Fibroblast of villous mesenchyme (primary cell): ENCODE measurements at places on chromosomes 1 and 21. TPM values are rescaled to one million over a fixed set of nuclear protein-coding genes. Genes with fewer than 3 reads are reported as not detected.
A peak's percentile ranks its signal among the peaks of the same experiment; 100 is the strongest.

DNA sequence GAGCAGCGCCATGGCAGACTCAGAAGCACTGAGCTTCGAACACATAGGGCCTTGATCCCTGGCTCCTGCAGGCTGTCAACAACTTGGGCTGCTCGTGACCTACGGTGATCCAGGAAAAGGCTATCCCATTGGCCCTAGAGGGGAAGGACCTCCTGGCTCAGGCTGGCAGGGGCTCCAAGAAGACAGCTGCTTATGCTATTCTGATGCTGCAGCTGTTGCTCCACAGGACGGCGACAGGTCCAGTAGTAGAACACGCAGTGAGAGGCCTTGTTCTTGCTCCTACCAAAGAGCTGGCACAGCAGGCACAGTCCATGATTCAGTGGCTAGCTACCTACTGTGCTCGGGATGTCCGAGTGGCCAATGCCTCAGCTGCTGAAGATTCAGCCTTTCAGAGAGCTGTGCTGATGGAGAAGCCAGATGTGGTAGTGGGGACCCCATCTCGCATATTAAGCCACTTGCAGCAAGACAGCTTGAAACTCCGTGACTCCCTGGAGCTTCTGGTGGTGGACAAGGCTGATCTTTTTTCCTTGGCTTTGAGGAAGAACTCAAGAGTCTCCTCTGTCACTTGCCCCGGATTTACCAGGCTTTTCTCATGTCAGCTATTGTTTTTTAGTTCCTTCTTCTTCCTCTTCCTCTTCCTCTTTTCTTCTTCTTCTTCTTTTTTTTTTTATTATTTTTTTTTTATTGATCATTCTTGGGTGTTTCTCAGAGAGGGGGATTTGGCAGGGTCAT, 18.9 kb downstream of the ITLN2 start:
- no peak for DNase-seq

- DNase-seq, result no peak
These were observed 876.1 kb upstream of the B3GALT2 start for GRCh38 chr1:194062526-194062925.

Gene OR2M5
- total RNA-seq, result not detected in 2 replicates

- DNase-seq, result no peak
These were observed 4.5 kb downstream of the COPA start for GRCh38 chr1:160338580-160338979.

Gene FAM89A
- total RNA-seq, result 7.7 and 22.5 TPM in 2 replicates

DNA sequence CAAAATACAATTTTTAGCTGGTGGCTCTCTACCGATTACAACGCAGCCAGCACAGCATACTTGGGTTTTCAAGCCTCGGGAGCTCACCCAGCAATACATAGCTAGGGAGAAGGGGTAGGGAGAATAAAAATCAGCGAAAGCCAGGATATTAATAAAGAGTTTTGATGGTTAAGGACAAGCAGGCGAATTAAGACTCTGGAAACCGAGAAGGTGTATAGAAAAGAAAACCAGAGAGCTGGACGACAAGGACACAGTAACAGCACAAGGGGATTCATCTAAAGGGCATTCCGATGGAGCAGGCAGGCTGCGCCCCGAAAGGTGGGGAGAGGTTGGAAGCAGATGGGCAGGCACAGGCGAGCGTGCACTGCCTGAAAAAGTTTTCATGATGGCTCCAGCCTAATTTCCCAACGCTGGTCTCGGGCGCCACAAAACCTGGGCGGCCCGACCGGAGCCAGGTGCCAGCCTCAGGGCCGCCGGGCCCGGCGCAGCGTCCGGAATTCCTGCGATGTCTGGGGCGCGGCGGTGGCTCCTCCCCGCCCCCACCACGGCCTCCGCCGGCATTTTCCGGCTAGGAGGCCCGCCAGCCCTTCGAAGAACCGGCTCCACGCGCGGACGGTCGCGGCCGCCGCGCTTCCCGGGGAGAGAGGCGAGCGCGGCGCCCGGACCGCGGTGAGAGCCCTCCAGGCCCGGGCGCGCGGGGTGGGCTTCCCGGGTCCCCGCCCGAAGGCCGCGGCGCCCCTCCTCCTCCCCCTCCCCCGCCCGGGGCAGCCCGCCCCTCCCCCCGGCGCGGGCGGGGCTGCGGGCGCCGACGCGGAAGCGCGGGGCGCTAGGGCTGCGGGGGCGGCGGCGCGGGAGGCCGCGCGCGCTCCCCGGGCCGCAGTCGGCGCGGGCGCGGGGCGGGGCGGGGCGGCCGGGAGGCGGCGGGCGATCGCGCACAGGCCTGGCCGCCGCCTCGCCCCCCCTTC, 774 bp upstream of the DYRK1A start:
- peak; percentile 63 for DNase-seq

DNA sequence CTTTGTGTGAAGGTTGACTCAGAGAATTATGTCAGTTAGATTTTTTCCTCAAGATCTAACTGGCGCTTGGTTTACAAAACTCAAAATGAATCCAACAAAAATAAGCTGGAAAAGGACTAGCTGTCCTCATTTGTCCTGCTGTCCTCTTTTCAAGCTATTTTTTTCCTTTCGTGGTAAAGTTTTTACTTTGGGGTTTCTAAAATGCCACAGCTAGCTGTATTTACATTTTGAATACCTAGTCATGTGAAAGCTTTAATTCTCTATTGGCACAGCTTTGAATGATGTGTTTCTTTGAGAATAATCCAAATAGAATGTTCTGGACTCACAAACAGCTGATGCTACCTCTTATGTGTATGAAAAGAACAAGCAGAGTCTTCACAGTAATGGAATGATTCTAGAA, 673.6 kb upstream of the NR5A2 start:
- DNase-seq, result no peak

Gene OR6K3
- total RNA-seq, result not detected in 2 replicates

DNA sequence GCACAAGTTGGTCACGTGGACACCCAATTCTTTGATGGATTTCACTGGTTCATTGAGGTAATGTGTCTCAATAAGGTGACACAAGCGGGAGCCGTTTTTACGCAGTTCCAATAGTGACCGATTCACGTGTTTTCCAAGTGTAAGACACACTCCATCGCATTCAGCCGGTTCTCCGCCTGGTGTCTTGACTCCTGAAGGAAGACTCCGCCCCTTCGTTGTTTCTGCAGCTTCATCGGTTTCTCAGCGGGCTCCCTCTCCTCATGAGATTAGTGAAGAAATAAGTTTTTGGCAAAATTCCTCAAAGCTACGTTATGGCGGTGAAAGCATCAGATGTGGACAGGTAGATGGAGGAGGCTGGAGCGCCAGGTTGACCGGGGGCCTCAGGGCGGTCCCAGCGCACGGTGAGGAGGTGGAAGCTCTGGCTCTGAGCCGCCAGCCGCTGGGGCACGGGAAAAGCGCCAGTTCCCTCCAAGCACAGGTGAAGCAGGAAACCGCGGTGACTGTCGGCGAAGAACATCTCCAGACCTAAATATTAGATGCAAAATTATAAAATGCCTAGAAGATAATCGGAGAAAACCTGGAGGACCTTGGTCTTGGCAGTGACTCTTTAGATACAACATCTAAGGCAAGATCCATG, 21.0 kb downstream of the CD2 start:
- DNase-seq, result no peak

Gene LCE1A
- total RNA-seq, result not detected in 2 replicates

DNA sequence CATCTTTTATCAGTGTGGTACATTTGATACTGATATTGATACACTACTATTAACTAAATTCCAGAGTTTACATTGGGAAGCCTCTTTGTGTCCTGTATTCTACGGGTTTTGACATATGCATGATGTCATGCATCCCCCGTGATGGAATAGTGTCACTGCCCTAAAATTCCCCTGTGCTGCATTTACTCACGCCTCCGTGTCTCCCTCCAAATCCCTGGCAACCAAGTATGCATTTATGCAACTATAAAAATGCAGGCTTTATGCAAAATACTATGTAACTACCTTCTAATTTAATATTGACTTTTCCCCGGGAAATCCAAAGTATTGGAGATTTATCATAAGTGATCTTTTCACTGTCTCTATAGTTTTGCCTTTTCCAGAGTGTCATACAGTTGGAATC, 453.7 kb upstream of the RUNX1 start:
- DNase-seq, result no peak

Gene C1QB
- not detected in 2 replicates for total RNA-seq

DNA sequence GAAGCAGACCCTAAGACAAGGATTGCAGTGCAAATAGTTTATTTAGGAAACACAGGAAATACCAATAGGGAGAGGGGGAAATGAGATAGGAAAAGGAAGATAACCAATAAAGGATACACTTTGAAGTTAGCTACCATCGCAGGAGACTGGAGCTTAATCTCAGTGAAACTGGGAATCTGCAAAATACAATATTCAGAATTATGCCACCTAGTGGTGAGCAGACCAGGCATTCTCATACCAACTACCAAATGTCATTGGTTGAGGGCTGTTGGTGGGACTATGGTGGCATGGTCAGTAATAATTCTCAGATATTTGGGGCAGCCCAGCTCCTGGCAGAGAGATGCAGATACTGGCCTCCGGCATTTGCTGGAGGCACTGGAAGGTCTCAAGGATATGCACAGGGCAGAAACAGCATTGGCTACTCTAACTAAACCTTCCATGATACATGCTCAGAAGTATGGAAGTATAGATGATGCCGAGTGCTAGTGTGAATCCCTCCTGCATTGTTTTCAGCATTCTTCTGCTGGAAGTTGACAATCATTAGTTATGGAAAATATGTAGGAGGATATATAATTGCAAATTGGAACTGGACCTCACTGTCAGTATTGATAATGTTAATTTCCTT, 11.8 kb upstream of the ZFP69B start:
- DNase-seq, result peak; percentile 30

Gene DMBX1
- total RNA-seq, result not detected in 2 replicates

DNA sequence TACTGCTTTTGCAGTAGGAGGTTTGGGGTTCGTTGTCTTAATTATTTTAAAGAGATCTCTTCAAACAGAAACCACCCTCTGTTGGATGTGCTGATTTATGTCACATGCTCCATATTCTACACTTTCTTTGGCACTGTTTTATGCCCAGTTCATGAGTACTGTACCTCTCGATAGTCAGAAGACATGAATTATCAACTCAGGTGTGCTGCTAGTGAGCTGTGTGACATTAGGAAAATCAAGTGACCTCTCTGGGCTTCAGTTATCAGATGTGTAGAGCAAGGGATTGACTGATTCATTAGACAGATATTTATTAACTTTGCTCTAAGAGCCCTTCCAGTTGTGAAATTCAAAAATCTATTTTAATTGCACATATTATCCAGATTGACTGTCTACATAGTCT, 2.1 kb upstream of the AHCTF1 start:
- DNase-seq, result no peak

Gene SPATA17
- under 0.01 and 0.86 TPM in 2 replicates for total RNA-seq

DNA sequence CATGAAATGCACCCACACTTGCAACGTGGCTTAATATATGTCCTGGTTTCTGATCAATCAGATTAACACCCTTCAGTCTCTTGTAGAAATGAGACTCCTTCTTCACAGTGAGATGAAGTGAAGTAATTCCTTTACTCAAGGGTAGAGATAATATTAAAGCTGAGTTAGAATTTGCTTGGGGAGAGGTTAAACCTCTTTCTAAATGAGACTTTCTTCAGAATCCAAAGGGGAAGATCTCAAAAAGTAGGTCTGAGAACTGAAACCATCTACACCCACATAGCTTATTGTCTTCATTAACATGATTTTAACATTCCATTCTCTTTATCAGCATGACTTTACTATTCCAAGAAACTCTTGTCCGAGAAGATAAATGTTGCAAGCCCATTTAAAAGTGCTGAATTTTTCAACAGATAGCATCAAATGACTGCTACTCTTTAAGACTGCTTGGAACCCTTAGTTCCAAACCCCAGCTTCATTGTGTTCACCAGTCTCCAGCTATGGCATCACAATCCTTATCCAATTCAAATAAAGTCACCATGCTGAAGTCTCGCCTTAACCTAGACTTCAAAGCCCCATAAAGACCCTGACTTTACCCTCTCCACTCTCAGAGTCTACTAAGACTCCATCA, 19.2 kb upstream of the TRAF3IP3 start:
- DNase-seq, result no peak

Gene AIM2
- 0.32 TPM in 1 of 2 replicates, not detected in the other for total RNA-seq

GRCh38 chr1:74392840-74393239, 119.6 kb downstream of the LRRC53 start:
- DNase-seq, result no peak

DNA sequence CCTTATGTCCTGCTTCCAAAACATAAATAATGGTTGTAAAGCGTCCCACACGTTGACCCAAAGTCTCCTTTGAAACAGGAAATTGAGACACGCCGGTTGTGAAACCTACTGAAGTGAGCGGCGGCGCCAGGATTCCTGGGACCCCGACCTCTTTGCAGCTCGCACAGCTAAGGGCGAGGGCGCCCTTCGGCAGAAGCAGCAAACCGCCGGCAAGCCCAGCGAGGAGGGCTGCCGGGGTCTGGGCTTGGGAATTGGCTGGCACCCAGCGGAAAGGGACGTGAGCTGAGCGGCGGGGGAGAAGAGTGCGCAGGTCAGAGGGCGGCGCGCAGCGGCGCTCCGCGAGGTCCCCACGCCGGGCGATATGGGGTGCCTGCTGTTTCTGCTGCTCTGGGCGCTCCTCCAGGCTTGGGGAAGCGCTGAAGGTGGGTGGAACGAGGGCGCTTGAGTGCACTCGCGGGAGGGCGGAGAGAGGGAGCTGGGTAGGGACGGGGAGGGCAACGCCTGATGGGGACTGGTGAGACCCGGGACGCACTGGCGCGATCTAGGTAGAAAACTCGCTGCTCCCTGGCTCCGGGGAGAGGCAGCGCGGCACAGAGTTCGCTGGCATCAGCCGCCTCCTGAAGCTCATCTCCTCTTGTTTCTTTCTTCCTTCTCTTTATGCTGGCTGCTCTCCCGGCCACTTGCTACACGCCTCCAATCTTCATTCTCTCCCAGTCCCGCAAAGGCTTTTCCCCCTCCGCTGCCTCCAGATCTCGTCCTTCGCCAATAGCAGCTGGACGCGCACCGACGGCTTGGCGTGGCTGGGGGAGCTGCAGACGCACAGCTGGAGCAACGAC, at the start of gene CD1D:
CD1D (plus strand) TSS at position 155 of the 836 bp plus-strand sequence; CDS start at position 362, 207 bp downstream.
- peak; percentile 69 for DNase-seq

Gene TMEM125
- under 0.01 TPM in 1 of 2 replicates, not detected in the other for total RNA-seq
